ENCODE measurements at places on chromosomes 16 and 17.

DNA sequence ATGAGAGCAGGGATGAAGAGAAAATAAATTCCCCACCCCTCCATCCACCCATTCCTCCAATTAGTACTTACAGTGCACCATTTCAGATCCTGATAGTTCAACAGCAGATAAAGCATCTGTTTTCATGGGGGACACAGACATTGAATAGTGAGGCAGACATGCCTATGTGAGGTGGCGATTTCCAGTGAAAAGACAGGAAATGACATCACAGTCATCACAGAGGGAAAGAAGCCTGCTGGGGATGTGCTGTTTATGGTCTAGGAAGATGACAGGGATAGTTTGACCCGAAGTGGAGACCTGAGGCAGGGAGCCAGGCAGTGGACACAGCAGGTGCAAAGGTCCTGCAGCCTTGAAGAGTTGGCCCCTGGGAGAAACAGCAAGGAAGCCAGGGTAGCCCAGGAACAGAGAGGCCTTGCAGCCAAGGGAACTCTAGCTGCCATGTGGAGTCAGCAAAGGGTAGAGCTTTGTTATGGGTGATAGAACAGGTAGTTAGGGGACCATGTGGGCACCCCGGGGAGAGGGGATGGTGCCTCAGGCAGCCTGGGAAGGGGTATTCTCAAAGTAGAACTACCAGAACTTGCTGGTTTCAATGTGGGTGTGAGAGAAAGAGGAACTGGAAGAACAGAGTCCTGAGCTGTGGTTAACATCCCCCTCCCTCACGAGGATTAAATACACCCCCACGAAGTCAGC is 256.6 kb downstream of the CPPED1 start:
- DNase-seq = no peak

DNA sequence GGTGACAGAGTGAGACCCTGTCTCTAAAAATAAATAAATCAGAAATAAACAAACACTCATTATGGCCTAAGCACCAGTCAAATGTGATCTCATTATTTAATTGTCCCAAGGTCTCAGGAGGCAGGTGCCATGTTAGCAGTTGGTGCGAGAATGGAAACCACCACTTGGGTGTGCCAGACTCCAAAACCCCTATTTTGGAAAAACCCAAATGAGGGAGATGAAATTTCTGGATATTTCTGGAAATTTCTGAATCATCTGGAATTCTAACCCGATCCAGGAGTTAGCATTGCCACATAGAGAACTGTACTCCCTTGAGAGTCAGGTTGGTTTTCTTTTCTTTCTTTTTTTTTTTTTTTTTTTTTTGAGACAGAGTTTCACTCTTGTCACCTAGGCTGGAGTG is 264.0 kb downstream of the XYLT1 start:
- DNase-seq = no peak

DNA sequence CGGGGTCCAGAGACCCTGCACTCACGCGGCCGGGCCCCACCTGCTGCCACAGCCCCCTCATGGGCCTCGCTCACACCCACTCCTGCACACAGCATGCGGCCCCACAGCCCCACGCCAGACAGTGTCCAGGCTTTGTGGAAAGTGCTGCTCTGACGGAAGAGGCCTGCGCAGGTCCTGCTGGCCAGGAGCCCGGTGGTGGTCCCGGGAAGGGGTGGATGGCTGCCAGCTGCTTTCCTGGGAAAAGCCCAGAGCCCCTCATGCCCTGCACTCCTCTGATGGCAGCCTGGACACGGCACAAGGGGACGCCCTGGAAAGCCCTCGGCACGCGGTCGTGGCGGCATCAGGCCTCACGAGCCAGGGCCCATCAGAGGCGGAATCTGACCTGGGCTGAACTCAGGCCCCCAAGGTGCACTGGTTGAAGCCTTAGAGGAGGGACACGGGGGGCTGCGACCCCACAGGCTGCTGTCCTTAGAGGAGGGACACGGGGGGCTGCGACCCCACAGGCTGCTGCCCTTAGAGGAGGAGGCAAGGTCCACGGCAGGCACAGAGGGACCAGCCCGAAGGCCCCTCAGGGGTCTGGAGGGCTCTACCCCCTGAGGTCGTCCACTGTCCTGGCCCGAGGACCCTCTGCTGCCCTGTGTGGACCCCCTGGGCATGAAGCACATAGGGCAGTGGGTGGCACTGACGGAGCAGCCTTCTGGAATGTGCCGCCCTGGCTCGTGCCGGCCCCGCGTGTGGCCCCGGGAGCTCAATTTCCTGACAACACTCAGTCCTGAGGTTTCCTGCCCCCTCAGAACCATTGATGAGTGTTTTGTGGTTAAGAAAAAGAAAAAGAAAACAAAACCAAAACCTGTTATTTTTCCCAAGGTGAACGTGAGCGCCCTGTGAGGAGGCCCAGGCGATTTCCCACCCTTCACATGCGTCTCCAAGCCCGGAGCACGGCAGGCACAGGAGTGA is 22.1 kb downstream of the SOX8 start:
- no peak for DNase-seq

DNA sequence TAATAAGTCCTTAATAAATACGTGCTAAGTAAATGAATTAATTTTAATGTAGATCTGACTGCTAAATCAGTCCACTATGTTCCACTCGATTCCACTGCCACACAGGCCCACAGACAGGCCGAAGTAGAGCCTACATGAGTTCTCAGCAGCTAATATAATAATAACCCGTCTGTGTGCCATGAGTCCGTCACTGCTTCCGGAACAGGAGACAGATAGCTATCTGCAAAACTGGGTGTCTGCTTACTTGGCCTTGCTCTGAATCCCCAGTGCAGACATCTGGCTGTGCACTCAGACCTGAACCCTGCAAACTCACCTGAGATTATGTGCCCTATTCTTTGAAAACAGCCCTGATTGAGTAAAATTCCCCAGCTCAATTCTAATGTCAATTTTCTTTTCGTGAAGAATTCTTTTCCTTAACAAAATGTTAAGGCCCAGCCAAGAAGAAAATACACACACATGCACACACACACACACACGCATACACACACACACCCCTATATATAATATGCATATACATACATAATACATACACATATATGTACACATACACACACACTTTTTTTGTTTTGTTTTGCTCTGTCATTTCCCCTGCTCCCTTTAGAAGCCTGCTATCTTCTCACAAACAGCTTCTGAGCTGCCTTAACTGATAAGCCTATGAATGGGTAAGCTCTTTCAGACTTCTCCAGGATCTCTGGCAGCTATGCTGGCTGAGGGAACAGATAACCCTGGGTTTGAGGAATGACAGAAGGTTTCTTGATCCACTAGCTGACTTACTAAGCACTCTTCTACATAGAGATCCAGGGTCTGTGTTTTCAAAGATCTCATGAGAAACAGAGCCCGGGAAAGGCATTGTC is 39.8 kb upstream of the TOM1L1 start:
- no peak for DNase-seq

GRCh38 chr17:22411185-22411784 is 719.0 kb downstream of the KCNJ18 start:
- no peak for DNase-seq

DNA sequence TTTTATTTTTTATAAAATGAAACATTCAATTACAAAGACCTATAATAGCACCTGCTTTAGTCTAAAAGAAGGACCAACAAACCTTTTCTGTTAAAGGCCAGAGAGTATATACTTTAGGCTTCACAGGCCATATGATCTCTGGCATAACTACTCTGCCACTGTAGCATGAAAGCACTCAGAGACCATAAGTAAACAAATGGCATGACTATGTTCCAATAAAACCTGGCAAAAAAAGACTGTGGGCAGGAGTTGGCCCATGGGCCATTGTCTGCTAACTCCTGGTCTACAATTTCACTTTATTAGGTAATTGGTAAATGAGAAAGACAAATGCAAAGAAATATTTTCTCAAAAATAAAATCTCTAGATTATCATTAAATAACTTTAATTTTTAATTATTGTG is 14.9 kb downstream of the CEP112 start:
- DNase-seq = no peak

- no peak for DNase-seq
Measured at GRCh38 chr17:47959825-47960655, 2.4 kb upstream of the PRR15L start.
